ENCODE measurements at places on chromosomes 16 and 17.
A peak's percentile ranks its signal among the peaks of the same experiment; 100 is the strongest.

- DNase-seq = no peak
Observed at GRCh38 chr16:59249011-59249410, 514.9 kb upstream of the GOT2 start.

DNA sequence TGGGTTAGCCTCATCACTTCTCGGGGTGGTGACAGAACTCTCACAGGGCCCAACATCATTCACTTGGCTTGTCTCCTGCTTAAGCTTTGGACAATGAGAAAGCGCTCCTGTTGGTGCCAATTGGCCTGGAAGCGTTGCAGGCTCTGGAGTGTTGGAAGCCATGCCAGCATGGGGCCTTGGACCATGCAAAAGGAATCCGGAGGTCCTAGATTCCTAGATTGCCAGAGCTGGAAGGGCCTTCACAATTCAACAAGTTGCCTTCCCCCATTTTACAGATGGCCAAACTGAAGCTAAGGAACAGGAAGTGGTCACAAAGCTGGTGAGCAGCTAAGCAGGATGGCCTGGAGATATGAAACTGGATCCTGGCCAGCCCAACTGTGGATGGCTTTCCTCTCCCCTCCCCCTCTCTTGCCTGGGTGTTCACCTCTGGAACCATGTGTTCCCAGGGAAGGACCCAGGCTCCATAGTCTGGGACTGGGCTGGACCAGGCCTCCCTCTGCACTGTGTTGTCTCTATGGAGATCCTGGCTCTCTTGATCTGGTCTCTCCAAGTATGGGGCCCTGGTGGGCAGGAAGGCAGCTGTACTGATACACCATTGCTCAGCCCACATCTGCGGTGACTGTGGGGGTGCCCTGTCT, 6.0 kb upstream of the IGFBP4 start:
- no peak for DNase-seq

DNA sequence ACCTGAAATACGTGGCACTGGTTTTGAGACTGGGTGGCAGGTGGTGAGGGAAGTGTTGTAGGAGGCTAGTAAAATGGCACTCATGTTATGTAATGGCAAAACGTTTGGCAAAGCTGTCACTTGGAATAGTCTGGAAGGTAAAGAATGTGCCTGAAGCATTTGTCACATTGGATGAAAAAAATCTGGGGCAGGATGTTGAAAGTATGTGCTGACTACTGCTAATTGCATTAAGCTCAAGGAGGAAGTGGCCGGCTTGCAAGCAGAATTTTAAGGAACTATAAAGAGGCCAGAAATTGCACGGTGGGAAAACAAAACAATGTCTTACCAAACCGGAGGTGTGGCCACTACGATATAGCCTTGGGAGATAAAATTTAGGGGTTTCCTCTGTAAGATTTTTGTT, 26.6 kb upstream of the NLRP1 start:
- no peak for DNase-seq

DNA sequence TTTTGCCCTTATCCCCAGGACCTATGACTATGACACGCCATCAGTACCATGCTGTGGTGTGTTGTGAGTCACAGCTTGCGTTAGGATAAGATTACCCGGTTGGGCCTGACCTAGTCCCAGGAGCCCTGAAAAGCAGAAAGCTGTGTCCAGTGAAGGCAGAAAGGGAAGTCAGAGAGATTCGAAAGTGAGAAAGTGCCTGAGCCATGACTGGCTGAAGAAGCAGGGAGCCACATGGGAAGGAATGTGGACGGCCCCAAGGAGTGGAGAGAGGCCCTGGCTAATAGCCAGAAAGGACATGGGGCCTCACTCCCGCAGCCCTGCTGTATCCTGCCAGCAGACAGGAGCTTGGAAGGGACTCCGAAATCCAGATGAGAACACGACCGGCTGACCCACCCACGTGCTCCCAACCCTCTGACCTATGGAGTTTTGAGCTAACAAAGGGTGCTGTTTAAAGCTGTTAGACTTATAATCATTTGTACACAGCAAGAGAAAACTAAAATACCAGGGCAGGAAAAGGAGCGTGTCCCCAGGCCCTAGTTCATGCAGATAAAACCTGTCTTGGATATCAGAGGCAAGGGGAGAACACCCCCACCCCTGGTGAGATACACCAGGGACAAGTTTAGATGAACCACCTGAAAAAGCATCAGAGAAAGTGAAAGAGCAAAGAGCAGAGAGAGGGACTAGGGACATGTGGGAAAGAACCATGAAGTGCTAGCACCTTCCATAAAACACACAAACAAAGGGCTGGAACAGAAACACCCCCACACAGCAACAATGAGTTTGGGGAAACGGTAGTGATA, 115.3 kb downstream of the SLC39A11 start:
- DNase-seq = no peak

GRCh38 chr17:39564211-39564848, 43.4 kb downstream of the NEUROD2 start:
- DNase-seq = no peak

DNA sequence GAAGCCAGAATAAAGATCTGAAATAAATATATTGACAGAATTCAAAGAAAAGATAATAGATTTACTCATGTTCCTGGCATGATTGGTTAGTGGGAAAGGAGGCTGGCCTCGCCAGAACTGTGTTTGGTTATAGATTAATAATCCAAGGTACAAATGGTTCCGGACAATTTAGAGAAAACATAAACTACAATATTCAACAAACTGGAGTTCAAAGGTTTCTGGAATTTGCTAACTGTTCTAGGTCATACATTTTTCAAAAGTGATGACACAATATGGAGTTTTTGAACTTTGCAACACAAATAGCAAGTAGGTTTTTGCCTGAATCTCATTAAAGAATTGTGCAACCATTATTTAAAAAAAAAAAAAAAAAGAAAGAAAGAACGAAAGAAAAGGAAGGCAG, 251.7 kb upstream of the SALL1 start:
- no peak for DNase-seq

GRCh38 chr16:30923554-30924075, at the start of gene FBXL19:
Gene FBXL19, plus strand, starts transcription at chr16:30923572. Its CDS starts 2,183 bp downstream, at chr16:30925755.
- DNase-seq = peak; percentile 35
